ENCODE measurements at places on chromosomes 13 and 19.

- no peak for DNase-seq
Measured at GRCh38 chr13:66003558-66003957, 1226.6 kb downstream of the PCDH9 start.

- DNase-seq, result no peak
Measured at GRCh38 chr19:28882818-28883217, 330.1 kb downstream of the UQCRFS1 start.

- no peak for DNase-seq
Measured at GRCh38 chr13:31826521-31826920, 87.2 kb downstream of the RXFP2 start.

GRCh38 chr19:4519521-4520277 is 1.4 kb upstream of the PLIN4 start:
- DNase-seq, result peak; percentile 75

GRCh38 chr13:111620166-111620565 is 299.7 kb downstream of the TEX29 start:
- no peak for DNase-seq
